ENCODE measurements at places on chromosomes 12 and 14.

- DNase-seq: no peak
Observed at GRCh38 chr14:90575336-90575735, 178.5 kb downstream of the CALM1 start.

GRCh38 chr12:31645924-31646323, 13.6 kb upstream of the ETFBKMT start:
- no peak for DNase-seq

GRCh38 chr14:33553706-33554278, 397.1 kb downstream of the EGLN3 start:
- DNase-seq: no peak

GRCh38 chr12:45475594-45475993, 253.9 kb upstream of the ARID2 start:
- no peak for DNase-seq

DNA sequence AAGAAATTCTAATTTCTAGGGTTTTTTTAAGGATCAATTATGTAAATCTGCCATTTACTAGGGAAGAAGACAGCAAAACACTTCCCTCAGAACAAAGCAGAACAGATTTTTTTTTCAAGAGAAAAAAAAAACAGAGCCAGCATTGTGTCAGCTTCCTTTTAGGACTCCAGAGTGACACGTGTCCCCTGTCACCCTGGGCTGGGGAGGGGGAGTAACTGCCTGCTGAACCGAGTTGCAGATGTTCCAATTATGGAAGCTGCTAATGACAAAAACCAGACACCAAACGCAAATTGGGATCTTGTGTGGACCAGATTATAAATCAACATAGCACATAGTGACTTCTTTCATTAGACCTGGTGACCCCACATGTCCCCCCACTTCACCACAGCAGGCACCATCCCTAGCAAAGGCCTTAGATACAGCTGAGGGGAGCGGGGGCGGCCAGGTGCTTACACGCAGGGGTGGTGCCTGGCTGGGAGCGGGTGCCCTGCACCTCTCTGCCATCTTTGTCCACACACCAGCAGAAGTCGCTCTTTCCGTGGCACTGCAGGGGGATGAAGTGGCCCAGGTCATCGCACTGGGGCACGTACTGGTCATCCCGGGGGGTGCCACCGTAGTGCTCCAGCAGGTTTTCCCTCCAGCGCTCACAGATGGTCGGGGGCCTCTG, 25.4 kb downstream of the RTRAF start:
- no peak for DNase-seq

- DNase-seq: no peak
Observed at GRCh38 chr12:52965337-52965731, 16.4 kb downstream of the KRT18 start.

DNA sequence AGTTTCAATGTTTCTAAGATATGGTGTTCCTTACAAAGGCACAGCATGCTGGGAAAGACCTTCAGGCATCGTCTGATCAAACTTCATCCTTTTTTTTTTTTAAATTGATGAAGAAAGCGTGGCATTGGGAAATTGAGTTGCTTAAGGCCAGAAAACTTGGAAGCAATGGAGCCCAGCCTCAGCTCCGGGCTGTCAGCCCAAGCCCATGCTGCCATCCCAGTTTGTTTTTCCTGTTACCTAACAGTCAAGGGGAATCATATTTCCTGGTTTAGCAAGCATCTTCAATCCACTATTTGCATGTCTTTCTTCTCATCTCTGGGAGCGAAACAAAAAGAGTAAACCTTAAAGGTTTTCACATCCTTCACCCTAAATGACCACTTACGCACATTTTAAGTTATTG, 200.2 kb downstream of the CHST11 start:
- no peak for DNase-seq

GRCh38 chr12:111270774-111271173, 98.1 kb downstream of the PHETA1 start:
- DNase-seq: no peak

DNA sequence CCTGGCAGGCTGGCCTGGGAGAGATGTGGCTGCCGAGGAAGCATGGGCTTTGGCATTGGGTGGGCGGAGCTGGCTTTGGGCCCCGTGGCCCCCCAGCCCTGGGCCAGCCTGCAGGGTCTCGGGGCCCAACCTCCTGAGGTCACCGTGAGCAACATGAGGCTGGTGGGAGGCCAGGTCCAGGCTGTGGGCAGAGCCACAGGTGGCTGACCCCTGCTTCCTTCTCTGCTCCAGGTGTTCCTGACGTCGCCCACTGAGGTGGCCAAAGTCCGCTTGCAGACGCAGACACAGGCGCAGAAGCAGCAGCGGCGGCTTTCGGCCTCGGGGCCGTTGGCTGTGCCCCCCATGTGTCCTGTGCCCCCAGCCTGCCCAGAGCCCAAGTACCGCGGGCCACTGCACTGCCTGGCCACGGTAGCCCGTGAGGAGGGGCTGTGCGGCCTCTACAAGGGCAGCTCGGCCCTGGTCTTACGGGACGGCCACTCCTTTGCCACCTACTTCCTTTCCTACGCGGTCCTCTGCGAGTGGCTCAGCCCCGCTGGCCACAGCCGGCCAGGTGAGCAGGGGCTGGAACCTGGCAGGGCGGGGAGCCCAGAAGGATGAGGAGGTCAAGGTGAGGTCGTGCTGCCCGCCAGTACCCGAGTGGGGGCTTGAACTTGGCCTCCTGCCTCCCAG, 5.5 kb downstream of the SLC25A47 start:
- no peak for DNase-seq

DNA sequence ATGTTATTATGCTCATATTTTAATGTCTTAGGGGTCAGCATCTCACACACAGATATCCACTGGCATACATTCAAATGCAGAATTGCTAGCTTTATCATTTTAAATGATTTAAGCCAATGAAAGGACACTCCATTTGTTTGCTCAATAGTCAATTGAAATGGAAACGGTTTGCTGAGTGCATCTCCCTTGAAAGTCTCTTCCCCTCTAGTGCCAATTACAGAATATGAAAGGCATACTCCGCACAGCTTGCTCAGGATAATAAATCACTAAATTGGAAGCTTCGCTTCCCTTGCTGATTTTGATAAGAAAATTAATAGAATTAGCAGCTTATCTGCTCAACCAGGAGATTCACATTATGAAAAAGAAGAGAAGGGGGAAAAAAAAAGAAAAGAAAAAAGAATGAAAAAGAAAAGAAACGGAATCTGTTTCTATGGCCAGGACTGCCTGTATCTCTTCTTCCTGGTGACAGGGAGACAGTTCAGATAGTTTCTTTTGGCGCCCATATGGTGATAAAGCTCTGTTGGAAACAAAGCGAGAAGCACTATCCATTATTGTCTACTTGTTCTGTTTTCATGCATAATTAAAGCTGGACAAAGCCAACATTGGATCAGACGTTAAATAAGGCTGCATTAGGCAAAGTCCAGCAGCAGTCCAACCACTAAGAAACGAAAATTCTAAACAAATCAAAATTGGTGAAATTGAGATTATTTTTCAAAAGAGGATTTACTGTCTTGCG, 225.0 kb downstream of the GXYLT1 start:
- DNase-seq: no peak

- no peak for DNase-seq
Observed at GRCh38 chr14:75459099-75459741, 31.4 kb downstream of the JDP2 start.

- no peak for DNase-seq
Observed at GRCh38 chr14:64209444-64210131, 84.6 kb downstream of the ESR2 start.

- no peak for DNase-seq
Observed at GRCh38 chr12:39341179-39341578, 101.7 kb downstream of the KIF21A start.

- DNase-seq: no peak
Observed at GRCh38 chr14:28468191-28469151, 298.1 kb upstream of the FOXG1 start.

DNA sequence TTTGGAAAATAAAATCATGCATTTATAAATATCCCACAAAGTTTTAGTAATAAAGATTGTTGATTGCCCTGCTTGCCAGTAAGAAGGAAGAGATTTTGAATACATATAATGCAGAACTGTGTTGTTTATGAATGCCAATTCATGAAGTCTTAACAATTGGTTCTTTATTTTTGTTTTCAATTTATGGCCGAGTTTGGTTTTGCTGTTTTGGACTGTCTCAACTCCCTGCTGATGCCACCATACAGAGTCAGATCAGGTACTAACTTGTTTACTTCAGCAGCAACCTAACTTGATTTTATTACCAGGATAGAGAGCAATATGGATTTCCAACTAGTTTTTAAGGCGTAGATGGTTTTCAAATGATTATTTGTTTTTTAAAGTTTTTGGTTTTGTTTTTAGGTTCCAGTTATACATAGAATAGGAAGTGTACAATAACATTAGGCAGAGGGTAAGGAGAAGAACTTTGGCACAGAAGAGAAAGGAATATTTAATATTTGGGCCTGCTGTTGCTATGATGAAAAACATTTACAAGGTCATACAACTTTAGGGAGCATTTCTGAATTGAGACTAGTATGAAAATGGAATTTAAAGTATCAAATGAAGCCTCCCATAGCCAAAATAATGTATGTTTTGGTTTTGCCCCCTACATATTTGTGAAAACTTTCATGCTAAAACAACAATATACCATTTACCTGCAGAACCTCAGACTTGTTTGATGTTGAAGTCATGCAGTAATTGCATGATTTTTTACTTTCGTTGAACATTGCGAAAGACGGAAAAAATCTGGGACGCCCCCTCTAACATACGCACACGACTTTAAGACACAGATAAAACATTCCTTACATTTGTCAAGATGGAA, 904 bp upstream of the FAM177A1 start:
- DNase-seq: no peak

- DNase-seq: no peak
Observed at GRCh38 chr14:59254146-59254910, 65.9 kb downstream of the DAAM1 start.

- peak; percentile 51 for DNase-seq
Observed at GRCh38 chr12:6827982-6828780, at the start of gene P3H3. TSS of gene P3H3 (plus strand) at chr12:6828407. CDS start at chr12:6828441, 34 bp downstream.

GRCh38 chr14:95304342-95304741, 15.4 kb downstream of the CLMN start:
- no peak for DNase-seq

DNA sequence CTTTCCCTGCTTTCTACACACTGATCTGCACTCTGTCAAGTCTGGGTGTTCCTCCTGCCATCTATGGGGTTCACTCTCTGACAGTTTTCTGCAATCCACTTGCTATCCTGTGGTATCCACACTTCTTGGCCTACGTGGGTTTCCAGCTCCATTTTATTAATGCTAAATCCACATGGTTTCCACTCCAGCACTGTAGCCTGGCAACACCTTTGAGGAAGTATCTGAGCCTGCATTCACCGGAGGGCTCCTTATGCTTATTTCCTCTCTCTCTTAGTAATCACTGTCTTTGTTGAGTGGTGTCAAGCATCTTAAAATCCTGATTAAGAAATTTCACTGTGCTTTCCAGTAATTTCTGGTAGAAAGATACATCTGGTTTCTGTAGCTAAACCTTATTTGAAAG, 703.7 kb downstream of the TMEM121 start:
- no peak for DNase-seq

DNA sequence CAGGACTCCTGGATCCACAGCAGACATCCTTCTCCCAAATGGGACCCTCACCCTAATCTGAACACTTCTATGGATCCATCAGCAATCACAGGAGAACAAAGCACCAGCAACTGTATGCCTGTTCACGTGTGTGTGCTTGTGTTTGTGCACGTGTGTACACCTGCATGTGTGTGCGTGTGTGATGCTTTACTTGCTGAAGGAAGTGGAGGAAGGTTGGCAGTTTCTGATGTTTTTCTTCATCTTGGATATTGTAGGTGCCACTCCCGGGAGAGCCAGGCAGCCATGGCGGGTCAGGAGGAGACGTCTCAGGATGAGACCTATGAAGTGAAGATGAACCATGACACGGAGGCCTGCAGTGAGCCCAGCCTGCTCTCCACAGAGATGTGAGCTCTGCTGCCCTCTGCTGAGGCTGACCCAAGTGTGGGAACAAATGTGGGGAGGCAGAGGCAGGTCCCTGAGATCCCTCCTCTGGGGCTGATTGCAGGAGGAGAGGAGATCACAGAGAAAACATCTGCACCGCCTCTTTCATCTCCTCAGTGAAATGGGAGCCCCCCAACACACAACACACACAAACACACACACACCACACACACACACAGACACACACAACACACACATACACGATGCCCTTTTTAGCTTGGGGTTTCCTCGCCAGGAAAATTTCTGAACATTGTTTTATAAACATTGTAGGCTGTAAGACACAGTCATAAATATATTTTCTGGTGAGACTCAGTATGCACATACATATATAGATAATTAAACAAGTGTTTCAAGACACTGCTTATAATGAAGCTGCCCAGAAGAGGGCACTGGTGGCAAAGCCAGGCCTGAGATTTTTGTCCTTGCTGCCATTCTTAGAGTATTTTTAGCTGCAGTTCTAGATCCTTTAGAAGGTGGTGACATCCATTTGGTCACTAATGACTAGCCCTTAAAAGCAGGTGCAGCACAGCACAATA, 112.2 kb upstream of the FKBP4 start:
- DNase-seq: no peak

- no peak for DNase-seq
Observed at GRCh38 chr14:86739761-86740160, 1209.8 kb downstream of the FLRT2 start.

- no peak for DNase-seq
Observed at GRCh38 chr12:4134448-4135263, 138.9 kb upstream of the CCND2 start.

- DNase-seq: no peak
Observed at GRCh38 chr12:24470050-24470449, 478.9 kb downstream of the BCAT1 start.

DNA sequence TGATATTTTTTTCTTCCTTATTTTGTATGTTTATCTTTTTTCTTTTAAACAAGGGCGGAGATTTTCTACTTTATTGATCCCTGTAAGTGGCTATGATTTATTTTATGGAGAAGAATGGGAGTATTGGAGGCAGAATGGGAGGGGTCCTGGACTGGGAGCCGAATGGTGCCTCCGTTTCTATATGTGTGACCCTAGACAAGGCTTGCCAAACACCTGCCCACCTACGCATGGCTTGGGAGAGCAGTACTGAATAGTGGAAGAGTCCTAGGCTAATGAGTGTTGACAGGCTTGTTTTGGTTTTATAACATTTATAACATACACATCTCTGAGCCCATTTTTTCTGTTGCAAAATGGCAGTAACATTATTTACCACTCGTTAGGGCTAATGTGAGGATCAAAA, 29.0 kb downstream of the STK38L start:
- no peak for DNase-seq

DNA sequence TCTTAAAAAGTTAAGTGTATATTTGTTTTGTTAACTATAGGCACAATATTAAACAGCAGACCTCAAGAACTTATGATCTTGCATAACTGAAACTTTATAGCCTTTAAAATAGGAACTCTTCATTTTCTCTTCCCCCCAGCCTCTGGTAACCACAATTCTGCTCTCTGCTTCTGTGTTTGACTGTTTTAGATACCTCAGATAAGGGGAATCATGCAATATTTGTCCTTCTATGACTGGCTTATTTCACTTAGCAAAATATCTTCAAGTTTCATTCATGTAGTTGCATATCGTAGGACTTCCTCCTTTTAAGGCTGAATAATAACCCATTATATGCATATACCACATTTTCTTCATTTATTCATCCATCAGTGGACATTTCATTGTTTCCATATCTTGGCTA, 131.3 kb downstream of the PTPRO start:
- no peak for DNase-seq
